ENCODE measurements at places on chromosomes 4 and X.

GRCh38 chrX:106874075-106874474 lies 29.1 kb downstream of the RIPPLY1 start:
- DNase-seq, result peak; percentile 50

DNA sequence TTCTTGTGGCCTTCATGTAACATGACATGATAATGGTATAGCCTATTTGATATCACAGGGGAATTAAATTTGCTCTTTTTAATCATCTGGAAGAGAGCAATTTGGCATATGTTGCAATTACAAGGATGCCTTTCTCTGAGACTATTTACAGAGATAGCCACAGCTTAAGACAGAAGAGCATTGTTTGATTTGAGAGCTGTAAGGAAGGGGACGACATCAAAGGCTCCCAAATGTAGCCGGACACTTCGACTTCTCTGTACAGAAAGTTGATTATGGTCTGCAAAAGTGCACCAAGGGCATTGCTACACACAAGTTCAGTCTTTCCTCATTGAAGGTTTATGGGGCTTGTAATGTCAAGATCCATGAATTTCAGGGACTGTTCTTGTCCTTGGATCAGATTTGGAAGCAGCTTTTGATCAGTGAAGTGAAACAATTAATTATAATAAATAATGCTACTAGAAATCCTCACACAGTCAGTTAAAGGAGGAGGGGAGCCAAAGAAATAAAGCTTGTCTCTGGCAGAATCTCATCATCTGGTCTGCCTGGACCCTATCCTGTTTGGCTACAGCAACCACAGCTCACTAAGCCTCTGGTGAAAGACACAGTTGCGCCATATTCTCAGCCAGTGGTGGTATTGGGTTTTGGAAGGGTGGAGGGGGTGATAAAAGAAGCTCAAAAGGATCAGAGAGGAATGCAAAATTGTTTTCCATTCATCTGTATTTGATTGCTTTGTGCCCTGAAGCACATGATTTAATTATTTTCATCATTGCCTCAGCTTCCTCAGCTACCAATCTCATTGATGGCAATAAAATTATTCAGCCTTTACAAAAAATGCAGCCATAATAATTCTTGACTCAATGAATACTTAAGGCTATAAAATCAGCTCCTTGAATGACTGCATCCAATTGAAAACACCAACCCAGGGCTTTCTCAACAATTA lies 654.3 kb upstream of the LCORL start:
- DNase-seq, result no peak

DNA sequence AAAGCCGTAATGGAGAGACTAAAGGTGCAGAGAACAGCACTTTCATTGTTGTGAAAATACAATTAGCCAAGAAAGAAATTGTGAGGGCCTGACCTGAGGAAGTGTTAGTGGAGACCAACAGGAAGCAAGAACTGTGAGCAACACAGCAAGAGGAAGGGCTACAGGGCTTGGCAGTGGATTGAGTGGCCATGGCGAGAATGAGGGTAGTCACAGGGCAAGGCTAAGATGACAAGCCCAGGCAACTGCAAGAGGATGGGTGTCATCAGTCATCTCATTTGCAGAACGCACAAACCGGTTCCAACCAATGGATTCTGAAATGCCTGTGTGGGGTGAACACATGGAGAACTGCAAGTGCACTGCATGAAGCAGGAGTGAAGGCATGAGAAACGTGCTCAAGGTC lies 3.6 kb downstream of the SLC10A6 start:
- DNase-seq, result no peak

GRCh38 chr4:71680706-71681105 lies 103.2 kb downstream of the GC start:
- DNase-seq, result no peak

DNA sequence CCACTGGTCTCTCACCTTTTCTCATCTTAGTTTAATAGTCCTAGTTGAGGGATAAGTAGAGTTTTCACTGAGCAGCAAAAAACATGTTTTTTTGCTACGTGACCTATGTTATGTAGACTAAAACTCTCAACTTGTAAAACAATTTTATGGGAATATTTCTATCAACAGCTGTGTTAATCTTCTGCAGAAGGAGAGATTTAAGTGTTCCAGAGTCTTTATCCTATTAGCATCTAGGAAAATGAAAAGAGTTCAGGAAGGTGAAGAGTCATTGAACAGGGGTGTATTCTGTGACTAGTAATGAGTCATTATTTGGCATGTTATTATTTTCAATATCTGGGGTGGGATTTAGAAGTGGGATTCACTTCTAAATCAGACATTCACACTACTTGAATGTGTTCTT lies 41.9 kb downstream of the RRAGB start:
- DNase-seq, result no peak

DNA sequence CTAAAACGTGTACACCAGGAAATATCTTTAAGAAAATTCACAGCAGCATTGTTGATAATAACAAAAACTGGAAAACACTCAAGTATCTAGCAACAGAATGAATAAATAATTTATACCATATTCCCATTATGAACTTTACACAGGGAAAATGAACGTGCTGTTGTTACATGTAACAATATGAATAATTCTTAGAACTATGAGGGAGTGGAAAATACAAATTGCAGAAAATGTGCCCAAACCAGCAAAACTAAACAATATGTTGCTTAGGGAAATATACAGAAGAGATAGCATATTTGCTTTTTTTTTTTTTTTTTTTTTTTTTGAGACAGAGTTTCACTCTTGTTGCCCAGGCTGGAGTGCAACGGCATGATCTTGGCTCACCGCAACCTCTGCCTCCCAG lies 14.8 kb upstream of the FAT1 start:
- no peak for DNase-seq

GRCh38 chr4:6658209-6658595 lies 17.7 kb downstream of the MRFAP1 start:
- no peak for DNase-seq

DNA sequence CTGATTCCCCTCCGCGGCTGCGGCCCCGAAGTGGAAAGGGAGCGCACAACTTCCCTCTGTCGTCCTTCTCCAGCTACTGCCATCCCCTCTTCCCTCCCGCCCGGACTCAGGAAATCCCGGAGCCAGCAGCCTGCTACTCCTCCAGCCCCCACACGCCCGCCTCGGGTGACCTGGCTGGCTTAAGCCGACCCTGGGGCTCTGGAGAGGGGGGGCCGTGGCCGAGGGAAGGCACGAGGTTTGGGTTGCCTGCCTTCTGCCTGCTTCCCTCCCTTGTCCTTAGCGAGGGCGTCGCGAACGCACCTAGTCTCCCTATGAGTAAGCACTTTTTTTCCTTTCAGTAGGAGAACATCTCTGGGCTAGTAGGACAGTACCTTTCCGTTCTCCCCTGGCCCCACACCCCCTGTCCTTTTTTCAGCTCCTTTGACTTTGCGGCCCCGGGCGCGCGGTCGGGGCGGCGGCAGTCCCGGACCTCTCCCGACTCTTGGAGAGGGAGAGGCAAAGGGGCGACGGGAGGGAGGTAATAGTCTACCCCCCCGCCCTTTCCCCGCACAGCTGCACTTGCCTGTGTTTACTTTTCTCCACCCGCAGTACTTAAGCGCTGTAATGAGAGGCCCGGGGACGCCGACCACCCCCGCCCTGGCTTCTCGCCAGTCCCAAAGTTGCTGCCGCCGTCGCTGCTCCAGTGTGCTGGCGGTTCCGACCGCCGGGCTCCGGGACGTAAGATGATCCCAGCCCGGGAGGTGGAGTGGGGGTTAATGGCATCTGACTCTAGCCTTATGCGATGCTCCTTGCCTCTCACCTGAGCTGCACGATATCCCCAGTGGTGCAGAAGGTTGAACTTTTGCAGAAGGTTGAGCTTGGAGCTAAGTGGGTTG lies 868 bp downstream of the PLS3 start:
- peak; percentile 75 for DNase-seq

DNA sequence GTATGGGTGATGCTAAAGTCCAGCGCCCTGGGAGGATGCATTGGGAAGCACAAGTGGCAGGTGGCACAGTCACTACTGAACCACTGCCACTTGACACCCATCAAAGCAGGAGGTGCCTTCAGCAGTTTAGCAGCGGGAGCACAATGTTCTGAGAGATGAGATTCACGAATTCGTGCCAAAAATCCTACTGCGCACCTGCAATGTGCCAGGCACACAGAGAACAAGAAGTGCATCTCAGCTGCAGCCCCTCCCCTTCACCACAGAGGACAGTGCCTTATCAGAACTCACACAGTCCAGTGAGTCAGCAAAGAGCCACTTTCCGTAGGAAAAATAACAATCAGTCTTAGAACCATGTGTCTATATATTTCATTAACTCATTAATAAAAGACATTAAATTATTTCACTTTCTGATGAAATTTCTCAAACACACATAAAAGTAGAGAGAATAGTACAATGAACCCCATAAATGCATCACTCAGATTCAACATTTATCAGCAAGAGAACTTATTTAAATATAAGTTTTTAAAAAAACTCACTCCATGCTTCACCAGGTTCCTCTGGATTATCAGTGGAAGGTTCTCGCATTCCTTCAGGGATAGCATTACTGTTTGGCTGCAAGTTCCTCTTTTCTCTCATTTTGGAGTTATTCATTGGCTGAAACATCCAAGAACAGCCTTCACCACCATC lies 47.0 kb downstream of the BEND2 start:
- DNase-seq, result no peak

DNA sequence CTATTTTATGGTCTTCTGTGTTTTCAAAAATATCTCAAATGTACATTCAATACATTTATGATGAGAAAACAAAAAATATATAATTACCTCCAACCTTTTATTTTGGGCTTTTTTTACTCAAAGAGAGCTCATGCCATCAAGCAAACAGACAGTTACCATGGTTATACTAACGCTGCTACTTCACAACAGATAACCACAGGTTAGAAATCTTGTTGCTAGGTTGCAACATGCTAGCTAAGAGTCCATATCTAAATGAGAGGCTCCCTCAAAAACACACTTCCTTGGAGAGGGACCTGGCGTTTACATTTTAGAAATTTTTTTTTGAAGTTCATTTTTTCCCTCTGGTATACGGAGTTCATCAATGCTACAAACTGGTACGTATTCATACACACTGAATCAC lies 44.3 kb downstream of the TBC1D9 start:
- DNase-seq, result no peak

DNA sequence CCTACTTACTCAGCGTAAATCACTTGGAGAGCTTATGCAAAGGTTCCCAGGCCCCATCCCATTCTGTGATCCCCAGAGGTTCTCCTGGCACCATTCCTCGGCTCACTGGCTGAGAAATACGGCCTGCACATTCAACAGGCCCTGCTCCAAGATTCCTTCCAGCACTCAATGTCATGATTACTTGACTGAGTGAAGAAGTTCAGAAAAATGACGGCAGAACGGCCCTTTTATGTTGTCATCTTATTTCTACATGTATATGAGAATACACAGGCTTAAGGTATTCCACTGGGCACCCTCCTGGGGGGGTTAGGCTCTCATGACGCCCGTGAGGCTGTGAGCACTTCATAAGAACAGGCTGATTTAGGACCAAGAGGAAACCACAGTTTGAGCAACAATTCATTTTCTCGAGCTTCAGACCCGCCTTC lies 190.6 kb downstream of the NSUN7 start:
- DNase-seq, result no peak

DNA sequence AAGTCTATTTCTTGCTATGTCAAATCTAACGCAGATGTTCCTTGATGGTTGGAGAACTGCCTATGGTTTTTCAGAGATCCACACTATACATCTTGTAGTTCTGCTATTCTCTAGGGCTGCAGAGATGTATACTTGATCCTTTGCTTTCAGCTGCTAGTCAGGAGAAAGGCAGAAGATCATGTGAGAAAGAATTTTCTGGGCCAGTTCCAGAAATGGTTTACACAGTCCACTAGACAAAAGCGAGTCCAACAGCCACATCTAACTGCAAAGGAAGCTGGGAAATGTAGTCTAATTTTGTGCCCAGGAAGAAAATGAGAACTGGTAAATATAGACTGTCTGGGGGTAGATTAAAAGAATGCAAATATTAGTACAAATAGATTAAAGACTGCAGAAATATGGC lies 394.3 kb upstream of the SLIT2 start:
- no peak for DNase-seq

DNA sequence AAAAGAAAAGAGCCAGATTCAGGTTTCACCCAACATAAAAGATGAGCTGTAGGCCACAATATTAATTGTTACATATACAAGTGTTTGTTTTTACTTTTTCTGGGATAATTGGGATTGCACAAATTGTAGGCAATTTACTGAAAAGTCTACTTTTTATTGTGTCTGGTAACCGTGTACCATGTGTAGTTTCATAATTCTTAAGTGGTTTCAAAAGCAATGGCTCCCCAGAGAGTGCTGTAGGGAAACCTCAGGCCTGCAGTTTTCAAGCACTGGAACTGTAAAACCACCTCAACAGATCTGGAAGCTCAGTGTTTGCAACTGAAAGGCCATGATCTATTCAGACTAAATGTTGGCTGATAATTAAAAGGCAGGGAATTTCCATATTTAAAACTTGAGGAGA lies 53.9 kb upstream of the MMAA start:
- DNase-seq, result no peak

GRCh38 chrX:118847676-118848075 lies 24.1 kb downstream of the ZCCHC12 start:
- DNase-seq, result peak; percentile 74

DNA sequence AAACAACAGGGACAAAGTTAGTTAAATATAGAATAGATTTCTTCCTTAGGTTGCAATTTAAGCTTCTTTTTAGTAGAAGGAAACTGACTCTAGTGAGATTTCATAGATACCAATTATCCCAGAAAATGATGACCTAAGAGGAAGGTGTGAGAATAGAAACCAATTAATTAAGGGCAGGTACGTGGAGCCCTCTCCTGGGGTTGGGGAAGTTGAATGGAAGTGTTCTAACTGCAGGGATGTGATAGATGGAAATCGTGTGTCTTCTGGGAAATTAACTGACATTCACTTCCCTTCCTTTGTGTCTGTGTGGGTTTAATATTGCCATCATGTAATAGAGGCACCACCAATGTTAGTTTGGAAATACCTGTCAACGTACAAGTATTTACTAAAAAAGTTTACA lies 204.1 kb upstream of the ANK2 start:
- DNase-seq, result no peak

- no peak for DNase-seq
Observed at GRCh38 chr4:186752325-186752724, 28.7 kb upstream of the FAT1 start.

DNA sequence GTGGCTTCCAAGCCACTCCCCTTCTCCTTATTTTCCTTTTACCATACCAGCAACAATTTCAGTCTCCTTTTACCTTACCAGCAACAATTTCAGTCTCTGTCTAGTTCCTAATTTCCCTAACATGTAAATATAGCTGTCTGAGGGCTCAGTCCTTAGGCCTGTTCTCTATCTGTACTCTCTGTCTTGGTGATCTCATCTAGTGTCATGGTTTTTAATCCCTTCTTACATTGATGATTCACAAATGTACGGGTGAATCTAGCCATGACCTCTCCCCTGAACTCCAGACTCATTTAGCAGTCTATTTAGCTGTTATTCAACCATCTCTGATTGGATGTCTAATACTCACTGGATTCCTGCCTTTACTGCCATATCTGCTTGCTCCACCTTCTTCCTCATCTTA lies 7.2 kb downstream of the IL15 start:
- DNase-seq, result peak; percentile 47

DNA sequence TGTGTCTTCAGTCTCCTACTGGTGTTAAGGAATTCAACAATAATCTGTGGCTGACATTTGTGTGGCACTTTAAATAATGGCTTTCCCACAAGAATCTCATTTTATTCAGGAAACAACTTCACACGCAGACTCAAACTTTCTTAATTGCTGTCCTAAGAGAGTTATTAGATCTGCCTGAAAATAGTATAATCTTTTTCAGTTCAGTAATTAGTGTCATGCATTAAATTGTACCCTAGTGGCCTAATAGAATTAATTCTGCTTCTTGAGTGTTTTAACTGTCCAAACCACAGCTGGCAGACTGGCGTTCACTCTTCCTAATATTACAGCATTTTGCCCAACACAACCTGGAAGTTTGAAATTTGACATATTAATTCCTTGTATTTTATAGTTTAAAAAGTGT lies 107.1 kb downstream of the GRIA2 start:
- DNase-seq, result peak; percentile 39

All from NCI-H82 (cell line).